Liver (tissue), 10 donors: ENCODE measurements at places on chromosomes 2 and 18.

GRCh38 chr18:11411048-11411447 lies 198.3 kb upstream of the SLC35G4 start:
- no peak for DNase-seq
- no peaks in the 10 kb centered on the region for H3K36me3 ChIP-seq
- no peak overlapping the region for H3K4me3 ChIP-seq
- H3K27me3 ChIP-seq: no peaks in the 10 kb centered on the region

DNA sequence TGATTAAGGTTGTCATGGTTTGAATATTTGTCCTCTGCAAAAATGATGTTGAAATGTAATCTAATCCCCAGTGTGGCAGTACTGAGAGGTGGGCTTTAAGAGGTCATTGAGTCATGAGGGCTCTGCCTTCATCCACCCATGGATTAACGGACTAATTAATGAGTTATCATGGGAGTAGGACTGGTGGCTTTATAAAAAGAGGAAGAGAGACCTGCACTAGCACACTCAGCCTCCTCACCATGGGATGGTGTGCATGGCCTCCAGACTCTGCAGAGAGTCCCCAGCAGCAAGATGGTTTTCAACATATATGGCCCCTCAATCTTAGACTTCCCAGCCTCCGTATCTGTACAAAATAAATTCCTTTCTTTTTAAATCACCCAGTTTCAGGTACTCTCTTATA lies 41.0 kb downstream of the DTNB start:
- H3K4me1 ChIP-seq: no peaks in the 10 kb centered on the region
- H3K27ac ChIP-seq: no peak overlapping the region
- no peaks in the 10 kb centered on the region for H3K36me3 ChIP-seq
- no peak for DNase-seq
- no peaks in the 10 kb centered on the region for H3K27me3 ChIP-seq

GRCh38 chr2:41832218-41832617 lies 215.6 kb upstream of the PKDCC start:
- no peaks in the 10 kb centered on the region for H3K4me1 ChIP-seq
- no peaks in the 10 kb centered on the region for H3K36me3 ChIP-seq
- no peak overlapping the region for H3K4me3 ChIP-seq
- no peaks in the 10 kb centered on the region for H3K27me3 ChIP-seq
- DNase-seq: no peak

- H3K27ac ChIP-seq: no peak overlapping the region
- H3K4me1 ChIP-seq: no peaks in the 10 kb centered on the region
- no peaks in the 10 kb centered on the region for H3K27me3 ChIP-seq
- no peak for DNase-seq
- no peaks in the 10 kb centered on the region for H3K36me3 ChIP-seq
Observed at GRCh38 chr2:226508005-226508404, 291.6 kb downstream of the IRS1 start.
